ENCODE measurements at places on chromosomes 12 and 14. TPM values are rescaled to one million over a fixed set of nuclear protein-coding genes. Genes with fewer than 3 reads are reported as not detected.

CACNA2D4 gene
- 3.4 TPM for total RNA-seq

CRIP1 gene
- total RNA-seq, result 24.9 TPM

ADAM21 gene
- not detected for total RNA-seq

HOXC13 gene
- not detected for total RNA-seq

ALG10 gene
- total RNA-seq, result 18.7 TPM

CRIP2 gene
- total RNA-seq, result 0.91 TPM

FOXN4 gene
- not detected for total RNA-seq

C12orf76 gene
- 6.8 TPM for total RNA-seq

MIPOL1 gene
- 0.10 TPM for total RNA-seq

PLEKHG7 gene
- total RNA-seq, result not detected

MON2 gene
- total RNA-seq, result 27.6 TPM

RIPK3 gene
- total RNA-seq, result 8.0 TPM

PRPH gene
- not detected for total RNA-seq

IFI27 gene
- 1.3 TPM for total RNA-seq

IGF1 gene
- 0.51 TPM for total RNA-seq

IL31 gene
- 3.1 TPM for total RNA-seq

SLC2A14 gene
- total RNA-seq, result 3.7 TPM

PRR13 gene
- total RNA-seq, result 284 TPM

APOF gene
- total RNA-seq, result not detected

KRT5 gene
- not detected for total RNA-seq

SMCO2 gene
- not detected for total RNA-seq

ABCC9 gene
- 0.20 TPM for total RNA-seq

AP1G2 gene
- total RNA-seq, result 86.9 TPM

PPP2R5E gene
- total RNA-seq, result 49.3 TPM

CCDC198 gene
- total RNA-seq, result not detected

NID2 gene
- 0.29 TPM for total RNA-seq

GPR162 gene
- total RNA-seq, result 0.38 TPM

PAX9 gene
- total RNA-seq, result not detected

PTCSC3 gene
- total RNA-seq, result not detected

TGM1 gene
- total RNA-seq, result 8.1 TPM

ATP5F1B gene
- total RNA-seq, result 885 TPM

CLEC9A gene
- not detected for total RNA-seq

RNASE9 gene
- not detected for total RNA-seq

NAV3 gene
- total RNA-seq, result not detected

TROAP gene
- 13.7 TPM for total RNA-seq

Measured in activated T-cell treated with anti-CD3 and anti-CD28 coated beads, Interleukin-2, amount 50 U/mL, for 4 hours (primary cell).